Ovary (tissue), 10 donors: ENCODE measurements at places on chromosomes 7 and 10. TPM values are rescaled to one million over a fixed set of nuclear protein-coding genes. Genes with fewer than 3 reads are reported as not detected.

- H3K27ac ChIP-seq, result no peak overlapping the region
- DNase-seq, result no peak
- no peaks in the 10 kb centered on the region for H3K27me3 ChIP-seq
- H3K4me3 ChIP-seq, result no peak overlapping the region
Observed at GRCh38 chr7:143936087-143937009, 1.3 kb downstream of the OR2F2 start.

DNA sequence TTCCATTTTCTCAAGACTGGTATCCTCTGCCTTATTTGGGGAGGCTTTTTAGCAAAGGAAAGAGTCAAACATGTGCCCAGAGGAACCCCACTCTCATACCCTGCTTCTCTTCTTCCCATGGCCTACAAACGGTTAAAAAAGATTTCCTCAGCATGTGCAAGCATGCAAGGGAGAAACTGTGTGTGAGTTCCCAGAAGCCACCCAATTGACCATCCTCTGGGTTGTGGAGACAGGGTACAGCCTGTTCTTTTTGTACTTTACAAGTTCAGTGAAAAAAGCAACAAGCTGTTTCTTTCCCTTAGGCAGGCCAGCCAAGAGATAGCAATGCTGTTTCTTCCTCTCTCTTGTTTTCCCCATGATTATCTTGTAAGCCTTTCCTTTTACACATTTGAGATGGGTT is 68.8 kb upstream of the MTPN start:
- DNase-seq, result peak; percentile 23
- H3K27me3 ChIP-seq, result no peaks in the 10 kb centered on the region
- no peak overlapping the region for H3K27ac ChIP-seq
- no peaks in the 10 kb centered on the region for H3K4me1 ChIP-seq

- H3K36me3 ChIP-seq, result no peaks in the 10 kb centered on the region
- DNase-seq, result no peak
- H3K4me1 ChIP-seq, result no peaks in the 10 kb centered on the region
- no peaks in the 10 kb centered on the region for H3K27me3 ChIP-seq
- H3K27ac ChIP-seq, result peak overlapping the region; percentile 80
Observed at GRCh38 chr7:36387435-36388231, 2.0 kb upstream of the ANLN start.

DNA sequence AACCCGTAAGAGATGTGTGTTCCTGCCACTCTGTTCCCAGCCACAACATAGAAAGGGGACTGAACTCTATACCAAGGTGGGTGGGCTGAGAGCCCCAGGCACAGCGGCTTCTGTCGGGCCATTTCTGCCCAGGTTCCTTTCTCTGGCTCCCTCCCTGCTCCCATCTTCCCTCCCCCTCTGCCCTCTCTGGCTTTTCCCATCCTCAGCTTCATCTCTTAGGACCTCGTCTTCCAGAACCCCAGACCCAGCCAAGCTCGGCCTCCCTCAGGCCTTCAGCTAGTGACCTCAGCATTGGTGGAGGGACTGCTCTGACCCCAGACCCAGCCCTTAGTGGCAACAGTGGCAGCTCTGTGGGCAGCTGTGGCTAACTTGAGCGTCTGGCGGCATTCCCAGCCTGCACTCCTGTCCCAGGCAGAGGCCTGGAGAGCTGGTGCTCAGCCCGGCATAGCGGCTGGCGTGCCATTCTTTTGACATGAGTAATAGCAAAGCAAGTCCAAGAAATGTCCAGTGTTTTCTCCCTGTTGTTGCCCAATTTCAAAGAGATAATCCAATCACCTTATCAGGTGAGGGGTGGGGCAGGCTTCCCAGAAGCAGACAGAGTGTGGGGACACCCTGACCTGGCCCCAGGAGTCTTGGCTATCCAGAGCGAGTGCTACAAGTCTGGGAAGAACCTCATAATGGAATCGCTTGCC is 15.9 kb downstream of the PTPRE start:
- no peak overlapping the region for H3K4me3 ChIP-seq
- no peaks in the 10 kb centered on the region for H3K27me3 ChIP-seq
- no peaks in the 10 kb centered on the region for H3K4me1 ChIP-seq
- no peaks in the 10 kb centered on the region for H3K36me3 ChIP-seq
- H3K27ac ChIP-seq, result no peak overlapping the region

SEPHS1 gene
- total RNA-seq, result 55.5 TPM

DNA sequence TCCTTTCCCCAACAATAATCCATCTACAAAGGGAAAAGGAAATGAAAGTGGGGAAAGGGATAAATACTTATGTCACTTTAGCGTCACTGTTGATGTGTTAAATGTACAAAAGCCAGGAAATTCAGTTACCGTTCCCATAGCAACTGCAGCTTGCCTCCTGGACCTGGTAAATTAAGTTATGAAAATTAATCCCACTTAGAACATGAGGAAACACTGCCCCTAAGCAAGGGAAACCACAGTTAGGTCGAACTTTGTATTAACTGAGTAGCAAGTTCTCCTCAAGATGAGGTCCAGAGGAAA is 338.2 kb upstream of the AOAH start:
- H3K36me3 ChIP-seq, result no peaks in the 10 kb centered on the region
- H3K27me3 ChIP-seq, result no peaks in the 10 kb centered on the region
- no peak for DNase-seq
- H3K4me3 ChIP-seq, result no peak overlapping the region
- no peak overlapping the region for H3K27ac ChIP-seq

- H3K27me3 ChIP-seq, result no peaks in the 10 kb centered on the region
- no peak overlapping the region for H3K4me3 ChIP-seq
- no peak for DNase-seq
- no peaks in the 10 kb centered on the region for H3K36me3 ChIP-seq
Observed at GRCh38 chr10:100128951-100129350, 47.3 kb upstream of the CPN1 start.

SOSTDC1 gene
- 10.3 TPM for total RNA-seq

DNA sequence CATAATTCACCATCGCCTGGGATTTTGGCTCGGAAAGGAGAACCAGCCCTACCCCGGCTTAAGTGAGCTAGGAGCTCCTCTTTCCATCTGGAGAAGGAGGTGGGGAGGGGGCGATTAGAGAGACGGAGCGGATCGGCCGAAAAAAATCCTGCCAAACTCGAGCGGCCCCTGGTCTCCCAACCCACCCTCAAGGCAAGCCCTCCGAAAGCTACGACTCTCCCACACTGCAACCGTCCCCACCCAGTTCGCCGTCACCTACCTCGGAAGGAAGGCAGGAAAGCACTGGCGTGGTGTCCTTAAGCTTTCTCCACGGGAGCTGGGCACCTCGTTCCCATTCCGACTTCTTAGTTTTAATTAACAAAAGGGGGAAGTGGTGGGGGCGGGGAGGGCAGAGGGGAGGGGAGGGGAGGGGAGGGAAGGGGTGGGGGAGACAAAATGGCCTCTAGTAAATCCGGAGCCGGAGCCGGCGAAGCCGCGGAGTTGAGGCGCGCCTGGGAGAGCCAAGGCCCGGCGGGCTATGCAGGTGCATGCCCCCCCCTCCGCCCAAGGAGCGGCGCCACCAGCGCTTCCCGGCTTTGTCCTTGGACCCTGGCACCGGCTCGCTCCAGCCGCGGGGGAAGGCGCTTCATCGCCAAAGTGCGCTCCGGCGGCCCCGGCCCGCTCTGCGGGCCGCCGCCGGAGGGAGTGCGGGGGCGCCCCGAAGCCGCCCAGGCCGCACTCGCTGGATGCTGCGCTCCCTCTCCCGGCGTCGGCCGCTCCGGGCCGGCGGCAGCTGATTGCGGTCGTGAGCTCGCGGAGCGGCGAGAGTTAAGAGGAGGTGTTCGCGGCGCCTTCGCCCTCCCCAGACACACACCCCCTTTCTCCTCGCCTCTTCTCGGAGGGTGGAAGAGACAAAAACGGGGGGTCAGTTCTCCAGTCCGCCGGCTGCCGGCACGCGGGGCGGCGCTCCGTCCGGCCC is at the start of gene LRRC4:
Gene LRRC4, minus strand, starts transcription at position 784 of the 958 bp plus-strand sequence. CDS start 797 bp downstream, outside the sequence.
- no peaks in the 10 kb centered on the region for H3K36me3 ChIP-seq
- peak within 1 kb of the TSS; percentile 52 for H3K4me3 ChIP-seq
- no peak within 1 kb of the TSS for H3K27ac ChIP-seq
- peaks cover 9% of the 10 kb centered on the region for H3K4me1 ChIP-seq
- peak; percentile 35 for DNase-seq

- H3K27me3 ChIP-seq, result no peaks in the 10 kb centered on the region
- H3K36me3 ChIP-seq, result no peaks in the 10 kb centered on the region
- no peak overlapping the region for H3K27ac ChIP-seq
- peak; percentile 38 for DNase-seq
- H3K4me3 ChIP-seq, result no peak overlapping the region
- H3K4me1 ChIP-seq, result no peaks in the 10 kb centered on the region
Observed at GRCh38 chr10:133143546-133143945, 16.5 kb upstream of the KNDC1 start.

GRCh38 chr7:30510124-30511075 is 5.8 kb upstream of the GGCT start:
- H3K4me1 ChIP-seq, result no peaks in the 10 kb centered on the region
- H3K36me3 ChIP-seq, result no peaks in the 10 kb centered on the region
- no peaks in the 10 kb centered on the region for H3K27me3 ChIP-seq
- no peak for DNase-seq

DNA sequence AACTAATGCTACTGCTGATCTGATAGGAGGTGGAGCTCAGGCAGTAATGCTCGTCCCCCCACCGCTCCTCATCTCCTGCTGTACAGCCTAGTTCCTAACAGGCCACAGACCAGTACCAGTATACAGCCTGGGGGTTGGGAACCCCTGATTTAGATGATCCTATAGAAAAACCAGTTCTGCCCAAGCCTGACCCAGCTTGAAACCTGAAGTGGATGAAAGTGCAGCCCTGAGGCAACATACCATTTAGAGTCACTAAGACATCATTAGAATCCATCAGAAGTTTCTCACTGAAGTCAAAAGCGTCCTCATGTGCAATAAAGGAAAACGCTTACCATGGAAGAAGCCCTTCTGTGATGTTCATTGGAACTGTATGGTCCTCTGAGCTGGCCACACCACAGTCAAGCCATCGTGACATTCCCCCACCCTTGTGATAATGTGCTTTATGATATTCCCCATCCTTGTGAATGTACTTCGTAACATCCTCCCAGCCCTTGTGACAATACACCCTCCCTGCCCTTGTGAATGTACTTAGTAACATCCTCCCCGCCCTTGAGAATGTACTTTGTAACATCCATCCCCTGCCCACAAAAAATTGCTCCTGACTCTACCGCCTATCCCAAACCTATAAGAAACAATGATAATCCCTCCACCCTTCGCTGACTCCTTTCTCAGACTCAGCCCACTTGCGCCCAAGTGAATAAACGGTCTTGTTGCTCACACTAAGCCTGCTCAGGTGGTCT is 65.9 kb upstream of the HECTD2 start:
- no peaks in the 10 kb centered on the region for H3K36me3 ChIP-seq
- H3K27ac ChIP-seq, result no peak overlapping the region
- H3K4me1 ChIP-seq, result no peaks in the 10 kb centered on the region
- no peak overlapping the region for H3K4me3 ChIP-seq
- no peak for DNase-seq

DNA sequence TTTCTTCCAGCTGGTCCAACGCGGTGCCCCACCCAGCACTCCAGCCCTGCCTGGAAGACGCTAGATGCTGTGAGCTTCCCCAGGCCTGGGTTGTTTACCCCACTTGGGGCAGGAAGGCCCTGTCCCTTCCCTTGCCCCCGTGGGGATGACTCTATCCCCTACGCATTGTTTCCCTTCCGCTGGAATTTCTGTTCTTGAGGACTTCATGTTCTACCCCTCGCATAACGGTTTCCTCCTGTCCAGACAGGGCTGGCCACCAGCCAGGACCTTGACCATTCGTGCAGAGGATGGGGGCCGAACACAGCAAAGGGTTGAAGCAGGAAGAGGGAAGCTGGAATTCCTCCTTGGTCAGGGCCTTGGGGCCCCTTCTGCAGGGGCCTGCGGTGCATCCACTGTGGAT is 14.7 kb upstream of the SERPINE1 start:
- H3K4me1 ChIP-seq, result peaks cover 10% of the 10 kb centered on the region
- no peak overlapping the region for H3K4me3 ChIP-seq
- peak overlapping the region; percentile 85 for H3K27ac ChIP-seq

- no peak for DNase-seq
- H3K27me3 ChIP-seq, result no peaks in the 10 kb centered on the region
- H3K36me3 ChIP-seq, result no peaks in the 10 kb centered on the region
- H3K4me1 ChIP-seq, result peaks cover 3% of the 10 kb centered on the region
- H3K27ac ChIP-seq, result no peak overlapping the region
Observed at GRCh38 chr7:40544221-40544723, 409.5 kb downstream of the SUGCT start.

SFTPA1 gene
- total RNA-seq, result 0.45 TPM

DNA sequence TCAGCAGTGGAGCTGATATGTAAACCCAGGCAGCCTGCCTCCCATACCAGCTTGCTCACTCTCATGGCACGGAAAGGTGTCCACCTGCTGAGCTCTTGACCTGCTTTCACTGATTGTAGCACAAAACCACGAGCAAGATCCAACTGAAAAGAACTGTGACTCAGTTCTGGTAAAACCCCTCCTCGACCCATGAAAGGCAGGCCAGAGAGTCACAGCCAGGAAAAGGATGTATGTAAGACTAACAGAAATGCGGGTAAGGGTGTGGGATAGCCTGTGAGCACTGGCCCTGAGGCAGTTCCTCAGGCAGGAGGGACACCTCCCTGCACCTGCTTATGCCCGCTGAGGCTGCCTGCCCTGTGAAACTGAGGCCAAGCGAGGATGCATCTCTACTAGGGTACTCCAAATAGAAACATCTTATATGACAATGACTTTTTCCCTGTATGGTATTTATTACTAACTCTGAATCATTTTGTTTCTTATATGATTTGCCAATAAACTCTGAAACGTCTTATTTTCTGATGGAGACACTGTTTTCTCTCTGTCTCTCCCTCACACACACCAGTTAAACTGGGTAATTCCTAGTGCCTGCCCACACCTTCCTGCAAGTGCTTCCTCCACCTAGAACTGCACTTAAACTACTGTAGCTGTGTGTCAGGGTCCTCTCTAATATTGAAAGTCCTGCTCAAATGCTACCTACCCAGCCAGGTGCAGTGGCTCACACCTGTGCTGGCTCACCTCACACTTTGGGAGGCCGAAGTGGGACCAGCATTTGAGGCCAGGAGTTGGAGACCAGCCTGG is 73.3 kb upstream of the GHITM start:
- no peak for DNase-seq
- no peak overlapping the region for H3K4me3 ChIP-seq
- H3K27me3 ChIP-seq, result no peaks in the 10 kb centered on the region
